Stimulated activated naive CD4-positive, alpha-beta T cell treated with Interleukin-2 at 50 U/mL for 16 hours (primary cell): ENCODE measurements at places on chromosomes 4 and X.

GRCh38 chr4:147059064-147059731, 113.5 kb upstream of the TTC29 start:
- DNase-seq = no peak

DNA sequence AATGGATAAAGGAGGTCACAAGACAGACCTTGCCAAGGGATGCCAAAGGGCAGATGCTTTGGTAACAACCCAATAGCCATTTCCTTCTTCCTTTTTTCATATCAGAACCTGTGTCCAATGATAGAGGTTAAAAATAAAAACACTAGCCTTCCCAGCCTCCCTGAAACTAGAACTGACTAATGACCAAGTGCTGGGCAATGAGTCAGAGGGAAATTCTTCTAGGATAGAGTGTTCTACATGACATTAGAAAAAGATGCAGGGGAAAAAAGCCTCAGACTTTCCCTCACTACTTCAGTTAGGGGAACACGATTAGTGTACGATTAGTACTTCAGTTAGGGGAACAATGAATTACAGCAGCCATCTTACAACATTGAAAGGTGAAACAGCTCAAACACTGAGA, 29.3 kb upstream of the FAM47C start:
- no peak for DNase-seq

DNA sequence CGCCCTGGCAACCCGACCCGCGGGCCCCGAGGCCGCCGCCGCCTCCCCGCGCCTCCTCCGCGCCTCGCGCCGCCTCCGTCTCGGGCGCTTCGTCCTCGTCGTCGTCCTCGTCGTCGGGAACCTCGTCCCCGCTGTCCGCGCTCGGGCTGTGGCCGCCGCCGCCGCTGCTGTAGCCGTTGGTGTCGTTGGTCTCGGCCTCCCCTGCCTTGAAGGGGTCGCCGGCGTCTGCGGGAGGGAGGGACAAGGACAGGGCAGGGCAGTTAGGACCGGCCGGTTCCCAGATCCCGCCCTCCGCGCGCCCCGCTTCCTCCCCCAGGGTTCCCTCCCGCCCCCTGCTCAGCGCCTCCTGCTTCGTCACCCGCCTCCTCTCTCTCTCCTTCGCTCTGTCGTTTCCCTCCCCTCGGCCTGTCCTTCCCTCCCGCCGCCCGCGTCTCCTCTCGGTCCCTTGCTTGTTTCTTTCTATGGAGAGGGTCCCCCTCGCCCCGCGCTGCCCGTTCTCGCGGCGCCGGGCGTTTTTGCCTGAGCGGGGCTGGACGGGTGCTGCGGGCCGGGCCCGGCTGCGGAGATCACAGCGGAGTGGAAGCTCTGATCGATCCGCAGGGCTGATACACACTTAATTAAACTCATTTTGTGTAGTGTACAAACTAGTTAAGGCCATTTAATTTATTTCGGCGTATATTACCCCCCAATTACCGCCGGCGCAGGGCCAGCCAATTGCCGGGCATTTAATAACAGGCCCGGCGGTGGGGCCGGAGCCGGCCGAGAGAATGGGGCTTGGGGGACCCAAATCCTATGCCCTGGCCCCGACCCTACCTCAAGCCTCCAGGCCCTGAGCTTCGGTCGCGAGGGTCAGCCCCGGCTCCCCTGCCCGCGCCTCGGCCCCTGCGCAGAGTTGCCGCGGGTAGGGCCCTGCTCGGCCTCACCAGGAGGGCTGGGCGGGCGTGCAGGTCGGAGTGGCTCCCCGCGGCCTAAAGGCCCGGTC, 2.4 kb downstream of the NKX1-1 start:
- DNase-seq = no peak

GRCh38 chr4:89158884-89159503, 47.7 kb downstream of the TIGD2 start:
- no peak for DNase-seq

DNA sequence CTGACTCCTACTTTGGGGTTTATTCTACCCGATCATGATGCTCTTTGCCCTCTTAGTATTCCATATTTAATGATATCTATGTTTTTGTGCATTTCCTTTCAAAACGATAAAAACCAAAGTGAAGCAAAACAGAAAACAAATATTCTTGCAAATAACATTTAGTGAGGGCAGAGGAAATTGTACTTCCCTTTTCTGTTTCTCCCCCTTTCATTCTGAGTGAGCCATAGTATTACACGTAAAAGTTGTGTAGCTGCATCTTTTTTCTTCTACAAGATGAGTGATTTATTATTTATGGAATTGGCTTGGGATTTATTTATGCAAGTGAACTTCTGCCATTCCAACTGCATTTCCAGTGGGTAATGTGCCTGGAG, 109.9 kb downstream of the AFF2 start:
- no peak for DNase-seq

DNA sequence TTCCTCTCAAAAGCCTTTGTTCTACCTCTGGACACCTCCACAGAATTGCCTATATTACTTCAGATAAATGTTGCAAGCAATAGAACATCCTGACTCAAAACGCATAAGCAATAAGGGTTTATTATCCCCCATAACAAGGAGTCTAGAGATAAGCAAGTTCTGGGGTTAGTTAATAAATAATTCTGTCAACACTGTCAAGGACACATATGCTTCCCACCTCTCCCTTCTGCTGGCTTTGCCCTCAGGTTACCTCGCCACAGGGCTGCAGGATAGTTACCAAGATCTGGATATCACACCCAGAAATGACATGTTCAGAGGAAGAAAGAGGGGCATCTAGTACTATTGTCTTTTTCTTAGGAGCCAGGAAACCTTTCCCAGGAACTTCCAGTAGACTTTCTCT, 14.0 kb upstream of the DUSP21 start:
- no peak for DNase-seq

- DNase-seq = no peak
These were observed 25.4 kb downstream of the CLCN5 start for GRCh38 chrX:49947781-49948180.

GRCh38 chr4:138010639-138011038, 231.5 kb downstream of the SLC7A11 start:
- no peak for DNase-seq

DNA sequence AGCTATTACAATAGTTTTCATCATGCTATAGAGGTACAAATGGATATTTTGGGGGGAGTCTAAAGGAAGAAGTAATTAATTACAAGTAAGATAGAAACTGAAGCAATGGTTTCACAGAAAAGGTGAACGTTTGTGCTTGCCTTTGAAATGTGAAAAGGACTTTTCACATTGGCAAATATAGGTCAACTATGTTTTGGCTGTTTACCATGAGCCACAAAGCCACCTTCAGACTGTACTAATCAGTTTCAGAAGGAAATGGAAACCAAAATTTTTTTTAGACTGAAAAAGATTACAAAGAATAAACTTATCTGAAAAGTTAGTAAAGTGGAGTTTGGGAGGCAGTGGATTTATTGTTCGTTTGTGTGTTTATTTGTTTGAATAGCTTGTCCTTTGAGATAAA, 32.1 kb downstream of the SYTL5 start:
- DNase-seq = no peak

DNA sequence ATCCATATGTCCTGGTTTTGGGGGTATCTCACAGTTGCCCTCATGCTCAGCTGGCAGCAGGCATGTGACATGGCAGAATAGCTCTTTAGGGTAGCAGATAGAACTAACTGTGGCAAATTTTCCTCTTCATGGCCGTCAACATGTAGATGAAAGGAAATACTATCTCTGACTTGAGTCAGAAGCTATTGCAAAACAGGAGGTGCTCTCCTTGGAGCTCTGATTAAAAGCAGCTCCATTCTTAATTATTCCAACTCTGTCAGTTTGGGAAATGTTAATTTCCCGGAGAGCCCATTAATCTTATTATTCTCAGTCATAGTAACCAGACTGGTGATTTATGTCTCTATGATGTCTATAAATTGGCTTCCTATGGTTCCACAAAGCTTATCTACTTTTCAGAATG, 18.2 kb downstream of the IL13RA1 start:
- DNase-seq = no peak

GRCh38 chrX:22122510-22122909, 90.4 kb downstream of the PHEX start:
- no peak for DNase-seq

GRCh38 chr4:121726642-121727268, 30.0 kb upstream of the ANXA5 start:
- peak; percentile 2 for DNase-seq

DNA sequence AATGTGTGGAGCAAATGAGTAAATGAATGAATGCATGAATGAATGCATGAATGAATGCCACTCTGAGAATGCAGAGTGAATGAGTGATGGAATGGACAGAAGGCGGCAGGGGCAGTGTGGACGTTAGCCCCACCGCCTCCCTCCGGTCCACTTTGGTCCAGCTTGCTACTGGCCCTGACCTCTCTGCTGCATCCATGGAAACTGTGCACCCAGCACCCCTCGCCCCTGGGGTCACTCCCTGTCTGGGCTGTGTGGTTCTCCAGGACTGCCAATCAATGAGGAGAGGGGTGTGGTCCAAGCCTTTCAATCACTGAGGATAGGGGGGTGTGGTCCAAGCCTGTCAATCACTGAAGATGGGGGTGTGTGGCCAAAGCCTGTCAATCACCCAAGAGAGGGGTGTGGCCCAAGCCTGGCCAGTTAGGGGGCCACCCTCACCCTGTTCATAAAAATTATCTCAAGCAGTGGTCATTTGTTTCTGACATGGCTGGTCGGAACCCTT, 39.2 kb upstream of the ASMTL start:
- no peak for DNase-seq

DNA sequence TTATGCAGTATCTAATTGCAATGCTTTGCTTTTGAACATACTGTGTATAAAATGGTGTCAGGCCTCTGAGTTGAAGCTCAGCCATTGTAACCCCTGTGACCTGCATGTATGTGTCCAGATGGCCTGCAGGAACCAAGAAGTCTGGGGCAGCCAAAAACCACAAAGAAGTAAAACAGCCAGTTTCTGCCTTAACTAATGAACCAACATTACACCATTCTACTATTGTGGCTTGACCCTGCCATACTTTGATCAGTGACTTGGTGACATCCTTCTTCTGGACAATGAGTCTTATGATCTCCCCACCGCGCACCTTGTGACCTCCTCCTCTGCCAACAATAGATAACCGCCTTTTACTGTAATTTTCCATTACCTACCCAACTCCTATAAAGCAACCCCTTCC, 131.6 kb downstream of the CBLL2 start:
- DNase-seq = no peak

DNA sequence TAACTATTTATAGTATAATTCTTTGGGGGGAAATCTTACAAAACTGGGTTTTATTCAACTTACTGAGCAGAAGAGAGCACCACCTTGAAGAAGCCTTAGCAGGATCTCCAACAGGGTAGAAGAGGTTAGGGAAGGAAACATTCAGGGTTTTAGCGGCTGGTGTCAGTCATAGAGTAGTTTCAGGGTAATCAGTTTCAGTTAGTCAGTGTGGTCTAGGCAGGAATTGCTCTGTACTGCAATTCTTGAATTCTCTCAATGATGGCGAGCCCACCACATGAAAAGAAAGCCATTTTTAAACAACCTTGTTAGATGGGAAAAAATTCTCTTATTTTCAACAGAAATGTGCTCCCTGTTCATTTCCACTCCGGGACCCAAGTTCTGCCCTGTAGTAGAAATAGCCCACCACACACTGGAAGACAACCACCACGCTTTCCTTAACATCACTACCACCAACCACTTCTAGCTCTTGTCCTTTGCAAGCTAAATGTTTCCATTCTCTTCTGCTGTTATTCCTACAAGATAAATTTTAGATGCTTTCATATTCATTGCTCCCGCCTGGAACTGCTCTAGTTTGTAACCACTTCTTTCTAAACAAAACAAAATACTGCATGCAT, 25.9 kb downstream of the COL25A1 start:
- no peak for DNase-seq

DNA sequence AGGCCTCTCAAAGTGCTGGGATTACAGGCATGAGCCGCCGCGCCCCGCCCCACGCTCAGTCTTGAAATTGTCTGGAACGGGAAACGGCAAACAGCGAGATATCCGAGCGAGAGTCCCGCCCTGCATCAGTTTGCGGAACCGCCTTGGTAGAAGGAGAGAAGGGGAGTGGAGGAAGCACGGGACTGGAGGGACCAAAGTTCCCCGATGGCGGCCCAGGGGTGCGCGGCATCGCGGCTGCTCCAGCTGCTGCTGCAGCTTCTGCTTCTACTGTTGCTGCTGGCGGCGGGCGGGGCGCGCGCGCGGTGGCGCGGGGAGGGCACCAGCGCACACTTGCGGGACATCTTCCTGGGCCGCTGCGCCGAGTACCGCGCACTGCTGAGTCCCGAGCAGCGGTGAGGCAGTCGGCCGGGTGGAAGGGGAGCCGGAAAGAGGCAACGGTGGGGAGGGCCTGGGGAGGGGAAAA, at the start of gene BST1:
BST1 (plus strand) TSS at position 125 of the 463 bp plus-strand sequence; CDS start at position 205, 80 bp downstream.
- peak; percentile 26 for DNase-seq

- no peak for DNase-seq
These were observed 94.2 kb downstream of the NYX start for GRCh38 chrX:41541386-41541785.

DNA sequence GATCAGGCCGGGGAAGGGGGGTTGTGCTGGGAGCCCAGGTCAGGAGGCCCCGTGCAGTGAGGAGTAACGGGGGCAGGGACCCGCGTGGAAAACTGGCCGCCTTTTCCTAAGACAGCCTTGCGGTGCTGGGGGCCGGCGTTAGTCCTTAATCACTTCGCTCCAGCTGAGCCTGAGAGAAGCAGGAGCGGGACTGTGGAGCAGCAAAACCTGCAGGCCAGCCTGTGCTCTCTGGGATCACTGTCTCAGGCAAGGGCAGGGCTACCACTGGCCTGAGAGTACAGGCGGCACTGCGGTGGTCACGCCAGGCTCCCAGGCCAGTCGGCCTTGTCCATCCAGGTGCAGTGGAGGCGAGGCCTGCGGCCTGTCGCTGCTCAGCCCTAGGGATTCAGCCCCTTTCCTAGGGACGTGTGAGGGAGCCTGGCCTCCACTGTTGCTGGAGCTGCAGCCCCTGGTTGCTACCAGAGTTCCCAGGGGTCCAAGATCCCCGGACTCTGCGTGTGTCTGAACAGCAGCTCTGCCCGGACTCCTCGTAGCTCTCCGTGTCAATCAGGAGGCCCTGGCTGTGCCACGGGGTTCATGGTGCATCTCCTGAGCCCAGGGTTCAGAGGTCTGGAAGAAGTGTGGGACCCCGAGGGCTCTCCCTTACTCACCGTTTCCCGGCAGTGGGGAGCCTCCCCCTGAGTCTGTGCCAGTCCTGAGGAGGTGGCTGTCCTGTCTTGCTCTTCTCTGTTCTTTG, 2141.7 kb upstream of the TENM3 start:
- no peak for DNase-seq

GRCh38 chrX:113330416-113330815, 489.8 kb upstream of the AMOT start:
- DNase-seq = no peak

DNA sequence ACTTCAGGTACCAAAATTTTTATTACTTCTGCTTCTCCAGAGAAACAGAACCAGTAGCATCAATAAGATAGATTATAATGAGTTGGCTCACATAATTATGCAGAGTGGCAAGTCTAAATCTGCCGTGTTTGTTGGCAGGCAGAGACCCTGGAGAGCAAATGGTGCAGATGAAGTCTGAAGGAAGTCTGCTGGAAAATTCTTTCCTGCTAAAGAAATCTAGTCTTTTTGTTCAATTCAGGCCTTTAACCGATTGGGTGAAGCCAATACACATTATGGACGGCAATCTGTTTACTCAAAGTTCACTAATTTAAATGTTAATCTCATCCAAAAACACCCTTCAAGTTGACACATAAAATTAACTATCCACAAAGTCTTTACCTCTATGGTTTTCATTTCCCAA, 156.0 kb downstream of the TBX22 start:
- DNase-seq = no peak

- no peak for DNase-seq
These were observed 82.4 kb downstream of the DLG3 start for GRCh38 chrX:70527053-70527452.
